Uterus (tissue), 4 donors: ENCODE measurements at places on chromosomes 1 and 21. TPM values are rescaled to one million over a fixed set of nuclear protein-coding genes. Genes with fewer than 3 reads are reported as not detected.

The GABPA gene
- total RNA-seq, result 8.2 TPM

The FTCD gene
- not detected for total RNA-seq

The KRTAP19-3 gene
- not detected for total RNA-seq

The PPCS gene
- total RNA-seq, result 11.5 TPM

The FCMR gene
- total RNA-seq, result 0.59 TPM

The CACNA1S gene
- not detected for total RNA-seq

The TRIM62 gene
- 0.29 TPM for total RNA-seq
